ENCODE measurements at places on chromosomes 2 and 18.
A peak's percentile ranks its signal among the peaks of the same experiment; 100 is the strongest.

GRCh38 chr2:145284551-145284950 lies 764.6 kb upstream of the ZEB2 start:
- DNase-seq = no peak

DNA sequence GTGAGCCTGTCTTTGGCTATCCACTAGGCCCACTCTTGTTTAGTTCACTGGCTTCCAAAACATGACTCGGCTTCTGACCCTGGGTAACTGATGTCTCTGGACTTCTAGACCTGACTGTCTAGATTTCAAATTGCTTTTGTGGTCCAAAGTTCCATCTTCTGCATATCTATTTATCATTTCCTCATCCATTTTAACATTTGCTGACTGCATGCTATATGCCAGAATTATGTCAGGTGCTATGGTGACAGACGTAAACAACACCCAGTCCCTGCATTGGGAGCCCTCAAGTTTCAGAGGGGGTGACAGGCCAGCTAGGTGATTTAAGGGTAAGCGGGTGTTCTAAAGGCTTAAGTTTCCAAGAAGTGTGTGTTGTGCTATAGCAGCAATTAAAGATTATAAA lies 140.9 kb downstream of the PIEZO2 start:
- DNase-seq = no peak

DNA sequence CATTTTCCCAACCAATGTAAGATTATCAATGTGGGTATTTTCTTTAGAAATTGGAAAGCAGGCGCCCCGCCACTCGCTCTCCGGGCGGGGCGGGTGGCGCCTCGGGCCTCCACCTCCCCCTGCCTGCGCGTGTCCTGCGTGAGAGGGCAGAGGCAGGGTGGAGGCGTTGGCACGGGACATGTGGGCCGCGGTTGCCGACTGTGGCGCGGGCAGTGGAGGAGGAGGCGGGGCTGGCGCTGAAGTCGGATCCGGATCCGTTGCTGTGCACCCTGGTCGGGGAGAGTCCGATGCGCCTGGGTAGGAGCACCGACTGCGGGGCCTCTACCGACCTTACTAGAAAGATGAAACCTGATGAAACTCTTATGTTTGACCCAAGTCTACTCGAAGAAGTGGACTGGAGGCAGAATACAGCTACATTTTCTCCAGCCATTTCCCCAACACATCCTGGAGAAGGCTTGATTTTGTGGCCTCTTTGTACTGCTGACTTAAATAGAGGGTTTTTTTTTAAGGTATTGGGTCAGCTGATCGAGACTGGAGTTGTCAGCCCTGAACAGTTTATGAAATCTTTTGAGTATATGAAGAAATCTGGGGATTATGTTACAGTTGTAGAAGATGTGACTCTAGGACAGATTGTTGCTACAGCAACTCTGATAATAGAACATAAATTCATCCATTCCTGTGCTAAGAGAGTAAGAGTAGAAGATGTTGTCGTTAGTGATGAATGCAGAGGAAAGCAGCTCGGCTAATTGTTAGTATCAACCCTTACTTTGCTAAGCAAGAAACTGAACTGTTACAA lies 37.9 kb downstream of the PMS1 start:
- DNase-seq = no peak

DNA sequence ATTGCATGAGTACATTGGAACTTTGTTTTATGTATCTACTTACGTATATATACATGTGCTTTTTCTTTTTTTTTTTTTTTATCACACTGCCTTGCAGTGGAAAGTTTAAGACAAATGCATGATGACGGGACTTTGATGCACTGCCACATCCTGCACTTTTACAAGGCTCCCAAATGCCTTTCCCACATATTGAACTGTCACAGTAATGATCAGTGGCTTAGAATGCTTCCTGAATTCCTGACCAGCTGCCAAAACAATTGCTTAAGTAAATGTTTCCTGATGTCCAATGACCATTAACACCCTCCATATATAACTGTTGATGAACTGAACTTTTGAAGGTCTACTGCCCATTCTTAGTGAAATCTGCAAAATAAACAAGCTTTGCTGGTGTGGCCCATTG lies 60.2 kb downstream of the LYPD6B start:
- DNase-seq = no peak

GRCh38 chr2:172248785-172249187 lies 146.1 kb upstream of the DLX2 start:
- DNase-seq = no peak

GRCh38 chr18:49813069-49813318 lies 339 bp downstream of the ACAA2 start:
- peak; percentile 72 for DNase-seq
